ENCODE measurements at places on chromosomes 12 and 14.
A peak's percentile ranks its signal among the peaks of the same experiment; 100 is the strongest.

DNA sequence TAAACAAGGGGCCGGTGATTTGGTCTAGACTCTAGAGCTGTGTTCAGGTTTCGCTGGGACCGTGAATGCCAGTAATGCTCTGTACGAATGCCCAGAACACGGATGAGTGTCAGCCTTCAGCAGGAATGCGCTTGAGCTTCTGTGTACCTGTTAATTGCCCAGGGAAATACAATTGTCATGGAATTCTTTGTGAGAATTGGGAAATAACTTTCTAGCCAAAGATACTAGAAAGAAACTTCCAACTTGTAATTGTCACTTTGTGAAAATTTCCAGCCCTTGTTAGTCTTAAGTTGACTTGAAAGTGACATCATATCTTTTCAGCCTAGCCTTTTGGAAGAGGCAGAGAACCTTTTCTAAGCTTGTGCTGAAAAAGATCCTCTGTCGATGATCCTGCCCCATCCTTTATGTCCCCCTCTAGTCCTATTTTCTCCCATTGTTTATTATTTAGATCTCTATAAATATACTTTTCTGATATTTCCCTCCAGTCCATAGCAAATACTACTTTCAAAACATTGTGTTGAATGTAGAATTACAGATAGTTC, 2.7 kb downstream of the CHST11 start:
- no peak for DNase-seq

DNA sequence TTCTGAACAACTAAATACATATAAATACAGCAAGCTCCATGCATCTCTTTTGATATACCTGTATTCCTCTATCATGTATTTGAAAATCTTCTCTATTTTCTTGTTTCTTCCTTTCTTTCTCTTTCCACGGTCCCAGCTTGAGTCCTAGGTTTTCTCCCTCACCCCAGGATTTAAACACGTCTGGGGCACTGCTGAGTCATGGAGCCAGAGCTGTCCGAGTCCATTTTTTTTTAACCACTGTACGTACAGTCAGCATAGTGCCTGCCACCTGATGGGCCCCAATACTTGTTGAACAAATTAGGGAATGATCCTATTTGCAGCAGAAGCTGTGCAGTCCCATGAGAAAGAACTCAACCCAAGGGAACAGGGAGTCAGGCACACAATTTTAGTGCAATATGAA, 158.1 kb downstream of the ATP23 start:
- no peak for DNase-seq

- DNase-seq = no peak
Observed at GRCh38 chr12:128265566-128265965, 1.4 kb upstream of the TMEM132C start.

DNA sequence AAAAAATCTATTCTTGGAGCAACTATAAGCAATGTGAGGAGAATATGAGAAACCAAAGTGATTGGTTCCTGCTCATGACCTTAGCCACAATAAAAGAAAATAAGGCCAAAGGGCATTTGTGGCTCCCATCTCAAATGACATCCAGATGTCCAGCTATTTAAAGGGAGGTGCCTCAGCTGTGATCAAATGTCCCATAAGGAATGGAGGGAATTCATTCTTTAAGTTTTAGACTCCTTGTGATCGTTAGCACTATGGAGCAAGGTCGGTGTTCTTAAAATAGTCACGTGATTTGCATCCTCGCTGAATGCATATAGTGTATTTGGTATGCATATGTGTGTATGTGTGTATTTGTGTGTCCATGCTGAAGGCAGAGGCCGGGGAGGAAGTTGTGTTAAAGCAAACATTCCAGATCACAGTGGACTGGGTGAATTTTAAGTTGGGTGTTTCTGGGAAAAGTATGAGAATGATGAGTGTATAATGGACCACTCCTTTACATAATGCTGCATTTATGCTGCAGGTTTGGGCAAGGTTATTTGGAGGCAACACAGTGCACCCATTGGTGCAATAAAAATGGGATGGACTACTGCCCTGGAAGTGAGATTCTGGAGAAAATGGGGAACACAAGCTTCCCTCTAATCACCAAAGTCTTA, 5.6 kb upstream of the E2F7 start:
- DNase-seq = no peak

- DNase-seq = no peak
Observed at GRCh38 chr12:3229577-3229976, 152.4 kb downstream of the TSPAN9 start.

- no peak for DNase-seq
Observed at GRCh38 chr14:57293866-57294837, 25.4 kb downstream of the AP5M1 start.

- peak; percentile 89 for DNase-seq
Observed at GRCh38 chr12:89971880-89972279, 263.2 kb upstream of the ATP2B1 start.

GRCh38 chr14:30115756-30116155, 188.1 kb upstream of the PRKD1 start:
- no peak for DNase-seq

GRCh38 chr12:131264635-131265034, 310.9 kb downstream of the ADGRD1 start:
- no peak for DNase-seq

- DNase-seq = no peak
Observed at GRCh38 chr14:23639048-23639890, 3.1 kb downstream of the DHRS2 start.

DNA sequence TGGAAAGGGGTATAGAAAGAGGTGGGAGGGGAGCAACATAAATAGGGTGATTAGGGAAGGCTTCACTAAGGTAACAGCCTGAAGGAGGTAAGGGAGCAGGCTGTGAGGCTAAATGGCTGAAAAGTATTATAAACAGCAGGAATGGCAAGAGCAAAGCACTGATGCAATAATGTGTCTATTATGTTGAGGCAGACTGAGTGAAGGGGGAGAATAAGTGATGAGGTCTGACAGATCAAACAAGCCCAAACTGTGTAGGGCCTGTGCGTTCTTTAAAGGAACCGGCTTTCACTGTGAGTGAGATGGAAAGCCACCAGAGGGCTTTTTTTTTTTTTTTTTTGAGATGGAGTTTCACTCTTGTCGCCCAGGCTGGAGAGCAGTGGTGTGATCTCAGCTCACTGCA, 6.7 kb upstream of the VCPKMT start:
- DNase-seq = no peak

DNA sequence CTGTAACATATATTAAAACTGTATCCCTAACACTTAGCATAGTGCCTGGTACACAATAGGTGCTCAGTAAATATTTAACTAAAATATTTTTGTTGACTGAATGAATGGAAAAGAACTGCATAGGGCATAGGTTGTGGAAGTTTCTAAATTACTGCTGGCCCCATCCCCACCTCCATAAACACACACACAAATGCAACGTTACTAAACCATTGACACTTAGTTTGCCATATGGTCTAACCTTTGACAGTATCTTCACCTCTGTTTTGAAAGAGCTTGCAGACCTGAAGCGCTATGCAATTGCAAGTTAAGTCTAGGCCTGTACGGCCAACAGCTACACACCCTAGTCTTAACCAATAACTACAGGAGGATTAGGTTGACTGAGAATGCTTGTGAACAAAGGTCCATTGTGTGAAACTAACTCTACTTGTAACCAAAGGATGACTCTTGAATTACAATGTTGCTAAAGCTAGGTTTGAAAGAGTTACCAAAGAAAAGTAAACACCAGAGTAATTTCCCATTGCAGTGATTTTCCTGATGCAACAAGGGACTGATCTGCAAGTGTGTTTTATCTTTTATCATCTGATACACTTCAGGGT, 924 bp upstream of the MANSC1 start:
- peak; percentile 64 for DNase-seq

DNA sequence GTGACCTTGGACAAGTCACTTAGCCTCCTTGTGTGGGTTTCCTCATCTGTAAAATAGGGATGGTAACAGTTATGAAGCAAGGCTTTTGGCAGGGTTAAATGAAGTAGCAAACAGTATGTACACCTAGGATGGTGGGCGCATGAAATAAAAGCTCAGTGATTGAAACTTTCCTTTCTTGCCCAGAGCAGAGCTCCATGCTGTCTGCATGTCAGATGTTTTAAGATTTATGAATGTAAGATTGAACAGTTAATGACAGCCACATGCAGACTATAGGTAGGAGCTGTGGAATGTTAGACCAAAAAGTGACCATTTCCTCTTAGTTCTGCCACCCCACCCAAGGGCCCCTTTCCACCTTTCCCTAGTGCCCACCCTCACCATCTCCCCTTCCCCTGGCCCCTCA, 12.1 kb downstream of the ITGB7 start:
- DNase-seq = no peak

DNA sequence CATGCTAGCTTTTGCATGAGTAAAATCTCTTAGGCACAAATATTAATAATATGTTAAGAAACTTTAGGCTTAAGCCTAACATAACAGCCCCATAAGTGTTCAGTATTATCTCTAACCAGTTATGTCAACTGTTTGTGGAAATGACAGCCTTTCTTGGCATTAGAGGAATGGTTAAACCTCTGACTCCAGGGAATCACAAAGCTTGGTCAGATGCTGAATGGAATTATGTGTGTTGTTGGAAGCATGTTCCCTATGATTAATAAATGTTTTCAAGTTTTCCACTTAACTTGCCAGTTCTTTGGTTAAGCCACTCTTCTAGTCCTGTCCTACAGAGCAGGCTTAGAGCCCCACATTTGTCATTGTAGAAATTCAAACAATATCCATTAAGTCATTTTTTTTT, 17.0 kb downstream of the PSEN1 start:
- DNase-seq = no peak

GRCh38 chr12:15815730-15816129, 26.5 kb upstream of the EPS8 start:
- DNase-seq = no peak

DNA sequence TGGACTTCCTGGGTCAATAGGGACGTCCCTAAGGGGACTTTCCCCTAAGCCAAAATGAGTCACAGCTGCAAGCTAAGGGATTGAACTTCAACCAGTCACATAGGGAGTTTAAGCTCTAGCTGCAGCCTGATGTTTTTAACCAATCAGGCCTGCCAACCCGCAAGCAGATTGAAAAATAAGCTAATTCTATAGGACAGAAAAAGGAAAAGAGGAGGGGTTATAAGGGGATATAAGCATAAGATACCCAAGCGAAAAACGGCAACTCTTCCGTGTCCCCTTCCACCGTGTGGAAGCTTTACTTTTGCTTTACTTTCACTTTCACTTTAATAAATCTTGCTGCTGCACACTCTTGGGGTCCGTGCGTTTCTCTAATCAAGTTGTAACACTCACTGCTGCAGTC, 24.4 kb downstream of the ATP23 start:
- DNase-seq = no peak

DNA sequence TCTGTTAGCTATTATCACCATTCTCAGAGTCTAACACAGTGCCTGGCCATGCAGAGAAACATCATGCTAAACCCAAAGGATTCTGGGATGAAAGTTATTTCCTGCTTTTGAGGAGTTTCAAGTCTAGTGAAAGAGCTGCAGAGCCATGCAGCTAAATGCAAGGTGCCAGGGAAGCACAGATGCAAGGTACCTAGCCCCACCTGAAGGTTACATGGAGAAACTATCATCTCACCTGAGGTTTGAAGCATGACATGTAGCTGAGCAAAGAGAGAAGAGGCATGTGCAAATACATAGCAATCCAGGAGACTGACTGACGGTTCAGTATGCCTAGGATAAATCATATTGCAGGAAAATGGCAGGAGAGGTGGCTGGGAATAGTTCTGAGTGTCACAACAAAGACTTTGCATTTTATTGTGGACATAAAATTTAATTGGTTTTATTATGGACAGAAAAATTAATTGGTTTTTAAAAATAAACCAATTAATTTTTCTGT, 170.4 kb downstream of the PRKD1 start:
- no peak for DNase-seq

- DNase-seq = no peak
Observed at GRCh38 chr12:57618966-57619433, 7.8 kb downstream of the ARHGEF25 start.

DNA sequence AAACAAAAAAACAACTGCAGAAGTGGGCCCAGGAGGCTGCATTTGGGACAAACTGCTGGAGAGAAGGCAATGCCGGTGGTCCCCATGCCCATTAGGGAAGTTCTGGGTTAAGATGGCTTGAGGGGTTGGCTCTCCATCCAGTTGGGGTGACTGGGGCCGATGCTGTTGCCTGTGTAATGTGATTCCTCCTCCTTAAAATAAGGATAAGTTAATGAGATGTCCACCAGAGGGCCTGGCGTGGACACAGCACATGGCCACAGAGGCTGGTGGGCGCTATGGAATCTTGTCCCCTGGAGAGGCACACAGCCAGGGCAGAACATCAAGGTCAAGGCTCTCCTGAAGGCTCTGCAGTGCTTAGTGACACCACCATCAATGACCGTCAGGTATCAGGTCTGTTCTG, 1.0 kb upstream of the TESC start:
- no peak for DNase-seq

DNA sequence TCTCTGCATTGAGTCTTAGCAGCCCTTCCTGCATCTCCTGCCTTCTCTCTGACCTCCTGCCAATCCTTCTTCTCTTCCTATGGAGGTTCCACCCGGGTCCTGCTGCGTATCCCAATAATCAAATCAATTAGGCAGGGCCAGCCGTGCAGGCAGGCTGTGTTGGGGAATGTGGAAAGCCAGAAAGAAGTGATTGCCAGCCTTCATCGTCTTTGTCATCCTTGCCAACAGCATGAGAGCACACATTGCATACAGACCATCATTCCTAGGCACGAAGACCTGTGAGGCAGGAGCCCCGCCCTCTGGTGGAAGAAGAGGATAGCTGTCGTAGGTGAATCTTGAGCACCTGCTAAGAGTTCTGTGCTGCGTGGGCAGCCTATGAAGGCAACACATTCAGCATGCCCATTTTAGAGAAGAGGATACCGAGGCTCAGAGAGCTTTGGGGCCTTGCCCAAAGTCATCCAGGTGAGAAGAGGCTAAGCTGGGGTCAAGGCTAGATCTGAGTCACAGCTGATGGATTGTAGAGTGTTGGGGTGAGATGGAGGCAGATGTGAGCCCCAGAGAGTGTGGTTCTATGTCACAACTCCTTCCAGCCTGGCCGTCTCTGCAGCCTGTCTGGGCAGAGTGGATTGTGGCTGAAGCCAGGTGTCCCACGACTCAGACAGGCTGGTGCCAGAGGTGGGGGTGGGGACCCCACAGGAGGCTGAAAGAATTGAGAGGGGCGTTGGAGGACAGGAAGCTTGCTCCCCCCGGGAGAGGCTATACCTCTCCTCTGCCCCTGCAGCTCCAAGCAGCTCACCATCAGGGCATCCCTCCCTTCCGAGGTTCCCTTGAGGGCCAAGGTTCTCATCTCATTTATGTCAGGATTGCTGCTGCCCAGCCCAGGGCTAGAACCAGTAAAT, 12.7 kb downstream of the C14orf132 start:
- DNase-seq = no peak

DNA sequence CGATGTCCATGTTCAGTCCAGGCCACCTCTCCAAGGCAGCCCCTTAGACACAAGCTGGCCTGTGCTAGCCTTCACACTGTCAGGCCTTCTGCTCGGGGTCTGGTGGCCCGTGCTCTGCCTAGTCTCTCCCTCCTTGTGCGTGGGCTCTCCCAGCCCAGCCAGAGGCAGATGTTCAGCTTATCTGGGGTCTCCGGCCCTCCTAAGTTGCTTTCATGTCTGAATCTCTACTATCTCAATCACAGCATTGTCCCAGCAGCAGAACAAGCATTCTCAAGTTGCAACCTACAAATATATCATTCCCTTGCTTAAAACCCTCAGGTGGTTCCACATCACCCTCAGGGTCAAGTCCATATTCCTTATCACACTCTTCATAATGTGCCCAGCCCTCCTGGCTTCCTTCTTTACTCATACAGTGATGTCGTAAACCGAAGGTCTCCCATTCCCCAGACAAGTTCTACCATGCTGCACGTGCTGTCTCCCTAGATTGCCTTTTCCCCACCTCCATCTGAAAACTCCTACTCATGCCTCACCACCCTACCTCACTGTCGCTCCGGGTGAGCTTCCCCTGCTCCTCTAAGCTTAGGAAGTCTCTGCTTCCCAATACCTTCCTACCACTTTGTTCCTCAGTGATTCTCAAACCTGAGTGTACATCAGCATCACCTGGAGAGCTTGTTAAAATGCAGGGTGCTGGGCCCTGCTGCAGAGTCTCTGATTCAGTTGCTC, 1.5 kb downstream of the KRT73 start:
- no peak for DNase-seq

Measured in COLO829 (cell line).